Foreskin keratinocyte (primary cell): ENCODE measurements at places on chromosomes 2 and 18. TPM values are rescaled to one million over a fixed set of nuclear protein-coding genes. Genes with fewer than 3 reads are reported as not detected.

Gene B3GNT7
- 0.07 and 0.08 TPM in 2 replicates for polyA plus RNA-seq

Gene RNF125
- polyA plus RNA-seq = 0.75 TPM in 2 replicates

Gene RTP5
- polyA plus RNA-seq = not detected in 2 replicates

Gene CFAP210
- 0.18 TPM in 1 of 2 replicates, not detected in the other for polyA plus RNA-seq

Gene STPG4
- not detected in 2 replicates for polyA plus RNA-seq

Gene MOCOS
- polyA plus RNA-seq = 1.4 and 4.3 TPM in 2 replicates

Gene UGT1A3
- polyA plus RNA-seq = 0.40 and 0.58 TPM in 2 replicates

Gene PDE1A
- polyA plus RNA-seq = not detected in 2 replicates

Gene CRYGD
- not detected in 2 replicates for polyA plus RNA-seq

Gene KIF1A
- not detected in 2 replicates for polyA plus RNA-seq

Gene SETBP1
- 0.94 and 1.1 TPM in 2 replicates for polyA plus RNA-seq

Gene DAW1
- 0.24 and 0.31 TPM in 2 replicates for polyA plus RNA-seq

Gene MROH2A
- 0.11 and 0.49 TPM in 2 replicates for polyA plus RNA-seq

Gene C2orf78
- not detected in 2 replicates for polyA plus RNA-seq

Gene TMEM198
- 1.2 and 1.3 TPM in 2 replicates for polyA plus RNA-seq

Gene CERKL
- polyA plus RNA-seq = 0.01 TPM in 1 of 2 replicates, not detected in the other

Gene TPO
- polyA plus RNA-seq = not detected in 2 replicates

Gene PPM1B
- polyA plus RNA-seq = 12.5 and 13.7 TPM in 2 replicates

Gene LAPTM4A
- 127 and 150 TPM in 2 replicates for polyA plus RNA-seq

Gene ARHGEF33
- 0.18 and 0.34 TPM in 2 replicates for polyA plus RNA-seq

Gene AFF3
- polyA plus RNA-seq = not detected in 2 replicates

Gene RBFA
- 33.1 and 35.5 TPM in 2 replicates for polyA plus RNA-seq

Gene ARHGAP15
- not detected in 2 replicates for polyA plus RNA-seq

Gene ACVR1C
- not detected in 2 replicates for polyA plus RNA-seq

Gene CCDC74A
- polyA plus RNA-seq = 11.6 and 14.1 TPM in 2 replicates
